ENCODE measurements at places on chromosomes 5 and 9. TPM values are rescaled to one million over a fixed set of nuclear protein-coding genes. Genes with fewer than 3 reads are reported as not detected.

Gene POMT1
- total RNA-seq = 73.4 TPM

Gene ARL14EPL
- not detected for total RNA-seq

Gene PAM
- total RNA-seq = 14.2 TPM

DNA sequence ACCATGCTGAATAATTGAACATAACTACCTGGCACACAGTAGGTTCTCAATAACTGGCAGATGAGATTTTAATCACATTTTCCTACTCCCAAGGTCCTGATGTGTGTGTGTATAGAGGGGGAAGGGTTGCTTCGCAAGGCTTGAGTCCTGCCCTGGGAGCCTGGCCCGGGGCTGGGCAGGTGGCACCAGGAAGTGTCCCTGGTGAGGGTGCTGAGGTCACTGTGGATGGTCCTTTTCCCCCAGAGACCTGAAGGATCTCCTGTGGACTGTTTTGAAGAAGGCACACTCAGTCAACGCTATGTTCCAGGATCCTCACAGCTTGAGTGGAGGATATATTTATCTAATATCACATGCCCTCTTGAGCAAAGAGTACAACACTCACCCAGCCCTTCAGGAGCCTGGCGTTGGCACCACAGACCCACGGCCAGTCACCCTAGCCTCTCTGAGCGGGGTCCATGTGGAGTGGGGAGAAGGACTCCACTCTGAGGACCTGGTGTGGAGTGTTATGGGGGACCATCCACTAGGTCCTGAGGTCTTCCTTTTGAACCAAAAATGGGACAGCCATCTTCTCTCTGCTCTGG lies 177.8 kb downstream of the GABBR2 start:
- no peak for DNase-seq

- no peak for DNase-seq
Observed at GRCh38 chr9:136728548-136729123, 14.1 kb downstream of the LCN10 start.

Measured in activated naive CD4-positive, alpha-beta T cell treated with anti-CD3 and anti-CD28 coated beads, Interleukin-2, amount 50 U/mL, for 72 hours (primary cell).